ACHN (cell line): ENCODE measurements at places on chromosomes 7 and 10.

GRCh38 chr7:140325600-140325999 lies 72.7 kb downstream of the SLC37A3 start:
- no peak for DNase-seq

DNA sequence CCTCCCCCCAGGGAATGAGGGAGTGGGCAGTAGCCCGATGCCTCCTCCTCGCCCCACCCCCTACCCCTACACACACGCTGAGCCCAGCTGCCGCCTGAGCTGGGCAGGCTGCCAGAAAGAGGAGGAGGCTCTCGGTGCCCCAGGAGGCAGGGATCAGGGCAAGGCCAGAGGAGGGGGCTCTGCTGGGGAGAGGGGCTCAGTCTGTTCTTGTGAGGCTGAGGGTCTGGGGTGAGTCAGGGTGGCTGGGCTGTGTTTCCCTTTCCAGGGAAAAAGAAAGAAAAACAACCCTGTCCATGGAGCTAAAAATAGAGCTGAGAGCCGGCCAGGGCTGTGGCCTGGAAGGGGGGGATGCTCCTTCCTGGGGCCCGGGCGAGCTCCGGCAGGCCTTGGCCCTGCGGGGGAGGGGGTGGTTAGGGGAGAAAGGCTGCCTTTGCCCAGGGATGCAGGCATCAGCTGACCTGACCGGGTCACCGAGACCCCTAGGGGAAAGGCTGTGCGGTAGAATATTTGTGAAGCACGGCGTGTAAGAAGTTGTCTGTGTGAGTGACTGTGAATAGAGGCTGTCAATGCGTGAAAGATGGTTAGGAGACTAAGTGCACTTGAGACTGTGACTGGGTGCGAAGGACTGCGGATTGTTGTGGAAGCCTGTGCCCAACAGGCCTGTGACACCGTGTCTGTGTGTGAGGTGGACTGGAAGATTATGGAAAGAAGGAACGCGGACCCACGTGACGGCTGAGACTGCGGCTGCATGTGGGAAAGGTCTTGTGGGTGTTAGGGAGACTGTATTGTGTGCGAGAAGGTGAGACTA lies 1.2 kb upstream of the LZTS2 start:
- DNase-seq: peak; percentile 85

DNA sequence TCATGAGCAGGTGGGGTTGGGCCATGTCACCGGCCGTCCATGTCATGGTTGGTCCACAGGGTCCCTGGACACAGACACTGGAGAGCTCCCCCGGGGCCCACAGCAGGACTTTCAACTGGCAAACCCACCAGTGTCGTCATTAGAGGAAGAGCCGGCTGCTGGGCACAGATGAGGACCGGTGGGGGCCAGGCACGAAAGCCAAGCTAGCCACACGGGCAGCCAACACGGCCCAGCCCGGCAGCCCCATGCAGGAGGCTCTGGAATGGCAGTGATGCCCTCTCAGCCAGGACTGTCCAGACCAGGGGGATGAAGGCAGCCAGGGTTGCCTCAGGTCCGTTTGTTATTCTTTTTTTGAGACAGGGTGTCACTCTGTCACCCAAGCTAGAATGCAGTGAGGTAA lies 21.1 kb upstream of the UNCX start:
- DNase-seq: no peak

DNA sequence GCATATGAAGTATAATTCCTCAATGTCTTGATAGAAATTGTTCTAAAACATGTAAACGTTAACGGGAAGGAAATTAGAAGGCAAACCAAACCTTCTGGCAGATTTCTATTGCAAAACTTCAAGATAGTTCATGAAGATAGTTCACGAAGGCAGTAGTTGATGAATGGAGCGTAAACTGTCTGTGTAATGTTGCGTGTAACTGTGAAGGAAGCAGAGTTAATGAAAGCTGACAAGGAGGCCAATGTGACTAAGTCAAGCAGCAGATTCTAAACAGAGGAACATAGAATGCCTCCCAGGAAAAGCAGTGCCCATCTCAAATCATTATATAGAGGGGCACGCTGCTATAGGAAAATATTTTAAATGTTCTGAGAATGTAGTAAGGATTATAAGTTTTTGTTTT lies 659.7 kb upstream of the IGFBP3 start:
- DNase-seq: no peak

- peak; percentile 45 for DNase-seq
These were observed at the start of gene CALCR for GRCh38 chr7:93574646-93575554. CALCR (minus strand) TSS chr7:93574724; CDS start chr7:93486981, 87,743 bp downstream.

DNA sequence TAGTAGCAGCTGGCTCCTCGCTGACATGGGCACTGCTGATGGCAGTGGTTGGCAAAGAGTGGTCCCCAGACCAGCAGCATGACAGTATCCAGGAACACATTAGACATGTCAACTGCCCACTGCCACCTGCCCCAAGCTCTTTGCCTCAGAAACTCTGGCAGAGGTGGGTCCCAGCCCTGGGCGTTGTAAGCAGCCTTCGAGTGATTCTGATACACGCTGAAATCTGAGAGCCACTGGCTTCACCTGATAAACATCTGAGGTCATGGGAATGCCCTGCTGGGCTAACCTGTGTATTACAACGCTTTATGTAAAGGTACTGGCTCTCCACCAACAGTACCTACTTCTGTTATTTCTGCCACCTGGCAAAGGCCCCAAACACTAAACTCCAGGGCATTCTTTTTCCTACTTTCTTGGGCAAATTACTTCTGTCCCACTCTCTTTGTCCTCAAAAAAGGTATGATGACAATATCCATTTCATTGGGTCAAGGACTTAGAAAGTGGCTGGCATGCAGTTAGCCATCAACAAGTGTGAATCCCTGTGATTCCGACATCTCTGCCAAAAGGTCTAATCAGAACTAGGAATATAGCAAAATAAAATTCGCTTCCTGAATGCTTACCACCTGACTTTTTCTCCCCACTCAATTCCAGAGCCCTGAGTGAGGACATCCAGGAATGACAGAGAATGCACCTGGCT lies 9.2 kb downstream of the SGMS1 start:
- no peak for DNase-seq

GRCh38 chr10:33550811-33551210 lies 216.3 kb upstream of the NRP1 start:
- no peak for DNase-seq

DNA sequence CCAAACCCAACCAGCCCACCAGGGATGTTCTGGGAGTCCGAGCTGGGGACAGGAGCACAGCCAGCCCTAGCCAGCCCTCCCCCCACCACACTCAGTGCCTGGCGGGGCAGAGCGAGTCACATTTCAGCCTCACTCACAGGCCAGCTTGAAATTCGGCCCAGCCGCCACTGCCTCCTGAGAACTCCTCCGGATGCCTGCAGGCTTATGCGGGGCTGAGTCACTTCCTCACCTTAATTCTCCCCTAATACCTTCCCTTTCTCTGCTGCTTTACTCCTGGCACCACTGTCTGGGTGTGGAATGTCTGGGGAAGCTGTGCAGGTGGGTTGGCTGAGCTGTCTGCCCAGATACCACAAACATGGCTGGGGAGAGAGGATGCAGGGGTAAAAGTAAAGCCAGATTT lies 22.6 kb upstream of the DLG5 start:
- DNase-seq: peak; percentile 54
